Activated naive CD8-positive, alpha-beta T cell treated with anti-CD3 and anti-CD28 coated beads, Interleukin-2, amount 10 ng/mL, durations not matched to agents 7 days and 5 days (primary cell): ENCODE measurements at places on chromosomes 7 and 10. TPM values are rescaled to one million over a fixed set of nuclear protein-coding genes. Genes with fewer than 3 reads are reported as not detected.

GRCh38 chr10:110471566-110472139 lies 26.1 kb upstream of the DUSP5 start:
- no peak for DNase-seq

- DNase-seq: no peak
Observed at GRCh38 chr7:11491811-11492210, 340.2 kb downstream of the THSD7A start.

DNA sequence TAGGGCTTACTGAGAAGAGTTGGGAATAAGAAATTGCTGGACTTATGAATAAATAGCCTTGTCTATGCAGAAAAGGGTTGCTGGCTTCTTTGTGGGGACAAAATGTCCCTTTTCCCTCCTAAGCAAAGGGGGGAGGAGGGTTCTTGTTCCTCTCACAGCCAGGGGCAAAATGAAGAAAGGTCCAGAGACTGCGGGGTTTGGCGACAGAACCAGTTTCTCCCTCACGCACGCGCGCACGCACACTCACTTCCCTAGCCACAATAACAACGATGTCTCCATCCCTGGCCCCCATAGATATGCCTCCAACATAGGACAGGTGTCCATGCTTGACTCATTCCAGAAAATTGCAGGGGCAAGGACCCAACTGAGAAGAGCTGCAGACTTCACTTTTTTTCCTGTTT lies 3.3 kb downstream of the ZMIZ1 start:
- no peak for DNase-seq

- DNase-seq: no peak
Observed at GRCh38 chr7:150384406-150385301, 5.5 kb downstream of the ZNF775 start.

DNA sequence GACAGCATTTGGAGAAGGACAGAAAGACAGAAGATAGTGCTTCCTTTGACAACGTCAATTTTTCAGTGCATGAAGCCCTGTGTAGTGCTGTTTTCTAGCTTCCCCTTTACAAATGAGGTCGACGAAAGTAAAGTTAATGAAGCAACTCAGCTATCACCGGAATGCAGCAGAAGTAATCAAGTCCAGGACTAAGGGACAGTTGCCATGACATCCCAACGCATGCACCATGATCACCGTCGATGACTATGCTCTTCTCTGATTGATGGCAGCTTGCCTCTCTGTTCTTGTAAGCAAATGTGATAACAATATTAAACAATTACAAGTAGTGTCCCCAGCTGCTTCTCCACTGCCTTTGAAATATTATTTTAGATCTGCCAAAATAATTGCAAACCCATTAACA lies 205.8 kb downstream of the FRMD4A start:
- no peak for DNase-seq

- DNase-seq: no peak
Observed at GRCh38 chr10:81911328-81911727, 36.3 kb downstream of the NRG3 start.

DNA sequence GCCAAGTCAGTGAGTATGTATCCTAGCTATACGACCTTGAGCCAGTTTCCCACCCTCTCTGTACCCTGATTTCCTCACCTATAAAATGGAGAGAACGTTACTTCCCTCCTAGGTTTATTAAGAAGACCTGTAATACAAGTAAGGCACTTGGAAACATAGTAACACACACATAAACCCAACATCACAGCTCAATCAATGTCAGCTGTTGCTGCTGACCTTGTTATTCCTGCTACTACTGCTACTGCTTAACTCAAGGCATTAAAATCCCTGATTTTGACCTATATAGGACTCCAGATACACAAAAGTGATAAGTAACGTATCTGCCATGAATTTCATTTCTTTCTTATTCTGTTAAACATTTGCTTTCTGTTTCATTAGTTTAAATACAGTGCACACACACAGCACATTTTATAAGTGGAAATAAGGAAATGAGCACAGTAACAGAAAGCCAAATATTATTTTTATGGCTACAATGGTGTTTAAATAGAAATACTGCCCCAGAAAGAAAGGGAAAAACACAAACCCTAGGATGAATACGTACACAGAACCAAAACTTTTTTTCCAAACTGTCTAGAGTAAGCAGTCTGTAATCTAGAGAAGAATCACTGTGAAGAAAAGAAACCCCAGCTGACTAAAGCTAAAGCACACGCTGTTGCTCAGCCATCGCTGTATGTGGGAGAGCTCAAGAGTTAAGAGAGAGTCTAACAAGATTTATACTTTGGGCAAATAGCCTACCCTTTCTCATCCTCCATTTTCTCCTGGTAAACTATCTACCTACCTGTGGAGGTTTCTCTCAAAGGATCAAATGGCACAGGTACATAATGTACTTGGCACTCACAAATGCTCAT lies 19.0 kb downstream of the NAPEPLD start:
- DNase-seq: no peak

DNA sequence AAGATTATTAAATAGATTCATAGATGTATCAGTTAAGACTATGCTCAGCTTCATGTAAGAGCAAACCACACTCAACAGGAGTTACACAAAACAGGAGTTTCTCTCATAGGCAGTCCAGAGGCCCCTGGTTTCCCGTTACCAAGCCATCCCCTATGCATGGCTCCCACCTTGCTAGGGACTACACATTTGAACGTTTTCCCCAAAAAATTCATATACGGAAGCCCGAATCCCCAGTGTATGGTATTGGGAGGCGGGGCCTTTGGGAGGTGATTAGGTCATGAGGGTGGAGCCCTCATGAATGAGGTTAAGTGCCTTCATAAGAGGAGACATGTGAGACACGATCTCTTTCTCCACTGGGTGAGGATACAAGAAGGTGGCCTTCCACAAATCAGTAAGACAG lies 29.1 kb downstream of the RSU1 start:
- no peak for DNase-seq

- DNase-seq: no peak
Observed at GRCh38 chr7:99497766-99498545, 2.1 kb downstream of the ZNF394 start.

- no peak for DNase-seq
Observed at GRCh38 chr7:18019555-18019954, 8.1 kb downstream of the PRPS1L1 start.

GRCh38 chr10:34464591-34464990 lies 350.5 kb downstream of the PARD3 start:
- no peak for DNase-seq

DNA sequence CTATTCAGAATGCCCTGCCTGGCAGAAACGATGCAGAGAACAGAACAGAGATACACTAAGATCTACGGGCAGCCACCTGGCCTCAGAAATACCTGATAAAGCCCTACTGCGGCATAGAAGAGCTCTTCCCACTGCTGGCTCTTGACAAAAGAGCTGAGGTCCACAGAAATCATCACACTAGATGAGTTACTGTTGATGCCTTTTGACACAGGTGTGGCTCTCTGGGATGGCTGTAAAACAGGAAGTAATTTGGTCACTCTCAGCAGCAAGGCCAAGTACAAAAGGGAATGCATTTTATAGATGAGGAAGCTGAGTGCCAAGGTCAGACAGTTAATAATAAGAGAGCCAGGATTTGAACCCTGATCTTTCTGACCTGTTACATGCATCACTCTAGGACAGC lies 35.0 kb upstream of the ACSL5 start:
- no peak for DNase-seq

GRCh38 chr10:15222511-15222910 lies 54.0 kb upstream of the NMT2 start:
- DNase-seq: no peak

GRCh38 chr7:31811650-31812461 lies 124.8 kb downstream of the PPP1R17 start:
- DNase-seq: no peak

DNA sequence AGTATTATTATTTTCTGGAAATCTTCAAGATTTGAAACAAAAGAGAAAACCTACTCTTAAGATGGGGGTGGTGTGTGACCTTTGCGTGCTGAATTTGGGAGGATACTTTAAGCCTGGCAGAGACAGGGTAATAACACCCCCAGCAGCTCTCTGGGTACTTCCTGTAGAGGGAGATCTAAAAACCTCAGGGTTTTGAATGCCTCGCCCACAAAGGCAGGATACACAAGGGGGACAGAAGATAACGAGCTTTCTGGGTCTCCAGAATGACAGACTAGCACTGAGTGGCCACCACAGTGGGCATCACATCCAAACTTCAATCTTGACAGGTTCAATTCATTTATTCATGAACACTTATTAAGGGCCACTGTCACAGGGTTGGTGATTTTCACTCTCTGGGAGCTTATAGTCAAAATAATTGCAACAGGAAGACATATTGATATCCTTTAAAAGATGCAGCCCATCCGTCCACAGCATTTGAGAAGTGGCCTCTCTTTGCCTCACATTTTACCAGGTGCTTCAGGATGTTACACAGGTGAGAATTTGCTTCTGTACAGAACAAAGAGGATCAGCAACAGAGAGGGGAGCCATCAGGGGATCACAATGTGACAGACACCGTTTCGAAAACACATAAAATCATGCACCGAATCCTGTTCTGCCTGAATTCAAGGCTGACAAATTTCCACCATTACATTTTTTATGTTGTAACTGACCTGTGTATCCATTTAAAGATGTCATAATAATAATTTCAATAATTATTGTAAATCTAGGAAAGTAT lies 14.3 kb downstream of the CPA1 start:
- DNase-seq: peak; percentile 44

- DNase-seq: no peak
Observed at GRCh38 chr7:116417593-116418345, 81.8 kb upstream of the CAV2 start.

DNA sequence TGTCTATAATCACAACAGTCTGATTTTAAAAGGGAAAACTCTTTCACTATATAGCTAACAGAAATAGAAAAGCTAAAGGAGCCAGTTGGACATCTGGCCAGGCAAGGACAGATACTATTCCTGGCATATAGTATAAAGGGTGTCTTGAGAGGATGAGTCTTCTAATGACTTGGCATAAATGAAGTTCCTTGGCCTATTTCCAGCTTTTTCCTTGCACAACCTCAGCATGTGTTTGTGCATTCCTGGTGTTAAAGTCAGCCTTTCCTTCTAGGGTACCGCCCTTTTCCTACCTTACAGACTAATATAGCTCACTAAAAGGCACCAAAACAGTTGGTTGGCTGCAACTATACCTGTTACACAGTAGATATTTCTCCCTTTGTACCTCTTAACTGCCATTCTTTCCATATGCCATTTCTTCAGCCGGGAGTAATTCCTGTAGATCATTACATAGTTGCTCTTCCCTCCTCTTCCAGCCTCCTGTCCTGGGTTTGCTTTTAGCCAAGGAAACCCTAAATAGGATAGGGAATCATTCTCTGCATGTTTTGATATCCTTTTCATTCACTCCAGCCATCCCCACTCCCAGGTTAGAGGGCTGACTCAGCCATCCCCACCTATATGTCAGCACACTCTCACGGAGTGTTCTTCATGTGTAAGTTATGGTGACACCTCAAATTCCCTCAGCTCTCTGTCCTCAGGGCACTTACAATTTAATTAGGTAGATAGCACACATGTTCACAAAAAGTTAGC lies 102.1 kb upstream of the MDFIC start:
- DNase-seq: no peak

GRCh38 chr10:73967022-73967429 lies 30.9 kb upstream of the VCL start:
- DNase-seq: no peak

GRCh38 chr7:46203926-46204325 lies 282.9 kb upstream of the IGFBP3 start:
- DNase-seq: no peak

- no peak for DNase-seq
Observed at GRCh38 chr10:117967149-117967650, 79.5 kb downstream of the RAB11FIP2 start.

DNA sequence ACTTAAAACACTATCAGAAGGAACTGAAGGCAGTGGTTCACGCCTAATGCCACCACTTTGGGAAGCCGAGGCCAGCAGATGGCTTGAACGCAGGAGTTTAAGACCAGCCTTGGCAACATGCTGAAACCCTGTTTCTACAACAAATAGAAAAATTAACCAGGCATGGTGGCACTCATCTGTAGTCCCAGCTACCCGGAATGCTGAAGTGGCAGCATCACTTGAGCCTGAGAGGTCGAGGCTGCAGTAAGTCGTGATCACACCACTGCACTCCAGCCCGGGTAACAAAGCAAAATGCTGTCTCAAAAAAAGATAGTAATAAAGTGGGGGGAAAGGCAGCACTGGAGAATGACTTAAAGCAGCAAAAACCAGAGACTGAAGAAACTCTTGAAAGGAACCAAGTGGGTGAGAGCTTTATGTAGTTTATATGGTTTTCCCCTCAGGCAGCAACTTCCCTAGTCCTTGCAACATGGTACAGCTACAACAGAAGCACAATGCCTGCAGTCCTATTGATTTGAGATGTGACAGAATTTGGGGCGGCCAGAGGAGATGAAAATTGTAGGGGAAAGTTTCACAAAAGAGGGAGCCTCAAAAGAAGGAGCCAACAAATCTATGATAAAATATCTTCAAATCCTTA lies 38.1 kb downstream of the GDI2 start:
- DNase-seq: no peak

- DNase-seq: peak; percentile 51
Observed at GRCh38 chr7:27192546-27193334, 7.2 kb downstream of the HOXA13 start.

GRCh38 chr7:29895559-29895958 lies 89.3 kb downstream of the WIPF3 start:
- no peak for DNase-seq

- no peak for DNase-seq
Observed at GRCh38 chr7:137975221-137975620, 26.7 kb downstream of the CREB3L2 start.

GRCh38 chr7:951881-952547 lies 2.5 kb downstream of the ADAP1 start:
- no peak for DNase-seq

DNA sequence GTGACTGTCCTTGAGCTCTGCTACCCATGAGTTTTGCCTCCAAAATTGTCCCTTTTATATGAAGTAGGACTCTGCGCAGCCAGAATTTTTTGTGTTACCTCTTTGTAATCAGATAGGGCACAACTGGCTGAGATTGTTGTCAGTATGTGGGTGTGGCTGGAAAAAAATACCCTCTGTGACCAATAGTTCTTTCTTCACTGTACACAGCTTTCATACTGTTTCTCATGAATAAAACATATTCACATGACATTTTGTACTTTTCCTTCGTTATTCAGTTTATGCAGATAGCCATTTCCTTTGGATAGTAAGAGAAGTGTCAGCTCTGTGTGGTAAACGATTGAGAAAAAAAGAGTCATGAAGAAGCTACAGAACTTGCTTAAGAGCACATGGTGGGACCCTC lies 49.6 kb upstream of the WNT8B start:
- DNase-seq: no peak

The CCDC172 gene
- total RNA-seq: not detected

The WIPF3 gene
- not detected for total RNA-seq

The FBXO24 gene
- total RNA-seq: 1.2 TPM

The LRRTM3 gene
- total RNA-seq: not detected

The GPR158 gene
- total RNA-seq: not detected

The KCND2 gene
- total RNA-seq: not detected

The HACD1 gene
- total RNA-seq: 0.61 TPM

The FAM24B gene
- 15.8 TPM for total RNA-seq

The NXPH1 gene
- not detected for total RNA-seq

The FAM180A gene
- not detected for total RNA-seq

The OPN1SW gene
- total RNA-seq: not detected

The MXI1 gene
- total RNA-seq: 33.2 TPM

The PNLIP gene
- total RNA-seq: not detected
